T-helper 2 cell treated with Interferon-gamma antibody and Interleukin-4, amounts not matched to agents 100 ng/mL and 5 ng/mL, for 36 hours (primary cell): ENCODE measurements at places on chromosomes 1 and 21. TPM values are rescaled to one million over a fixed set of nuclear protein-coding genes. Genes with fewer than 3 reads are reported as not detected.

INTS3 gene
- 62.1 and 62.9 TPM in 2 replicates for total RNA-seq

C1orf115 gene
- 0.34 and 0.36 TPM in 2 replicates for total RNA-seq

AMY2A gene
- total RNA-seq, result not detected in 2 replicates

IFI44L gene
- 50.8 and 53.9 TPM in 2 replicates for total RNA-seq

ZBTB40 gene
- 18.3 and 18.9 TPM in 2 replicates for total RNA-seq

PGLYRP4 gene
- total RNA-seq, result not detected in 2 replicates

FCRL6 gene
- total RNA-seq, result 0.25 TPM in 1 of 2 replicates, not detected in the other

ASPM gene
- total RNA-seq, result 65.6 and 67.0 TPM in 2 replicates
